ENCODE measurements at places on chromosomes 2 and 18.

DNA sequence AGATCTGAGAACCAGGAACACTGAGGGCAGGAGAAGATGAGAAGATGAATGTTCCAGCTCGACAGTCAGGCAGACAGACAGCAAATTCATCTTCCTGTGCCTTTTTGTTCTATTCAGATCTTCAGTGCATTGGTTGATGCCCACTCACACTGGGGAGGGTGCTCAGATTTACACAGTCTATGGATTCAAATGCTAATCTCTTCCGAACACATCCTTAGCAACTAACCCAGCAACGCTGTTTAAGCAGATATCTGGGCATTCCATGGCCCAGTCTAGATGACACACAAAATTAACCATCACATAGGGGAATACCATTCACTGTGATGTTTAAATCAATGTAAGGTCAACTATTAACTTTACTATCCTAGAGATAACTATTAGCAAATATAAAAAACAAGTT lies 571.9 kb downstream of the NYAP2 start:
- no peak for DNase-seq

DNA sequence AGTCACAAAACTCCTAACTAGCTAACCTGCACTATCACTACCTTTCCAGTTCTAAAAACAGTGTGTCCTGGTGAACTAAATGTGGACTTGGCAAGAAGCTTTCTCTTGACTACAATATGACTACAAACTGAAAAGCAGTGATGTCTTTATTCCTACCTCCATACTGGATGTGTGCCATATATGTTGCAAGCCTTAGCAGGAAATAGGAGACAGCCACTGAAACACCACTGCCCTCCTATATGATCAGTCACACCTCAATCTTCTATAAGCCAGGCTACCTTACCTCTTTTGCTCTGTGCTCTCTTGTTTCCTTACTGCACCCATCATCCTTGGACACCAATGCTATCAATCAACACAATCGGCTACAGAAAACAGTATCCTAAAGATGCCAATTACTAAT lies 34.1 kb downstream of the SS18 start:
- no peak for DNase-seq

- peak; percentile 50 for DNase-seq
These were observed 66.9 kb upstream of the ZNG1B start for GRCh38 chr2:113370478-113371091.

- DNase-seq, result no peak
These were observed 332.1 kb upstream of the ETAA1 start for GRCh38 chr2:67065046-67065445.

DNA sequence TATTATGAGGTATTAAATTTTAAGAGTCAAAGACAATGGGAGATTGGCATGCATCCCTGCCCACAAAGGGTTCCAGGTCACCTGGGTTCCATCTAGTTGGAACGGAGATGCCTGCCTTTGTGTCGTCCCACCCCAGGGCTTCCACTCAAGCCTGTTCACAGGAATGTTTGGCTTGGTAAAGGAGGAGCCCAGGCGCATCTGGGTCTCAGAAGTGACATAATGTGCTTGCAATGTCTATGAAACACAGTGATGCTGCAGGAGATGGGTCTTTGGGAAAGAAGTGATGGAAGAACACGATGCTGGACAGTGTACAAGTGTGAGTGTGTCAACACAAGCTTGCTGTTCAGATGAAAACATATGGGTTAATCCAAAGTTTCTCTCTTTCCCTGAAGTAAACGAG lies 49.6 kb upstream of the ZNF396 start:
- no peak for DNase-seq

DNA sequence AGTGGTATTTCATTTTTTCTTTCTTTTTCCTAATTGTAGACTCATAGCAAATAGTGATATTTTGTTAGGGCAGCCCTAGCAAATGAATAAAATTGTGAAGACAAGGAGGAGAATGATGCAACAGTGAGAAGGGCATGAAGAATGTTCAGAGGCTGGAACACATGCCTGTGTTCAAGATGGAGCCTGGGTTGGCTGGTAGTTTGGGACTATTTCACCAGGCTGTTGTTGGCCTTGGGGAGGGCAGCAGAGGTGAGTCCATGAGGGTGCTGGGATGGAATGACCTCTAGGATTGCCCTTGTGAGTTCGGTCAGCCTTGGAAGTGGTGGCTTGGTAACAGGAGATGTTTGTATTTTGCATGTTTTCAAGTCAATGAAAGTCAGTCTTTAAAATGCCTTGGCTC lies 10.1 kb upstream of the CDC42EP3 start:
- DNase-seq, result no peak

GRCh38 chr2:42812899-42813479 lies 20.6 kb upstream of the HAAO start:
- no peak for DNase-seq

DNA sequence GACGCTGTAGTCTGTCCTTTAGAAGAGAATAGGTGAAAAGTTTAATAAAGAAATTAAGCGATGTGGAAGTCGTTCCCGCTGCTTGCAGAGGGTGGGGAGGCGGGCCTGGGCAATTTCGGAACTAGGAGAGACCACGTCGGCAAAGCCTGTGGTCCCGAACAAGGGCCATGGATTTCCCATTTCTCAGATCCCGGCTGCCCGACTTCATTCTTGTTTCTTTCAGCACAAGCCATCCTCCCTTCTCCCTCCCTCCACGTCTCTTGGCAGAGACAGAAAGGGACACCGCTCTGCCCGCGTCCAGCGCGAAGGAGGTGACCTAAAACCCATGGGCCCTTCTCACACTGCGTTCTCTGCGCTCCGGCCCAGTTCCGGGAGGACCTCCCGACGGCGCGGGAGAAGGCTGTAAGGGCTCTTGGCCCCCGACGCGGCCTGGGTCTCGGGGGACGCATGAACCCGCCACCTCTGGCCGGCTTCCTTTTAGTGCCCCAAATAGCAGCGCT lies 2.2 kb upstream of the BCL2L11 start:
- no peak for DNase-seq

- DNase-seq, result no peak
These were observed 450.2 kb upstream of the KLHL29 start for GRCh38 chr2:22934747-22935146.

DNA sequence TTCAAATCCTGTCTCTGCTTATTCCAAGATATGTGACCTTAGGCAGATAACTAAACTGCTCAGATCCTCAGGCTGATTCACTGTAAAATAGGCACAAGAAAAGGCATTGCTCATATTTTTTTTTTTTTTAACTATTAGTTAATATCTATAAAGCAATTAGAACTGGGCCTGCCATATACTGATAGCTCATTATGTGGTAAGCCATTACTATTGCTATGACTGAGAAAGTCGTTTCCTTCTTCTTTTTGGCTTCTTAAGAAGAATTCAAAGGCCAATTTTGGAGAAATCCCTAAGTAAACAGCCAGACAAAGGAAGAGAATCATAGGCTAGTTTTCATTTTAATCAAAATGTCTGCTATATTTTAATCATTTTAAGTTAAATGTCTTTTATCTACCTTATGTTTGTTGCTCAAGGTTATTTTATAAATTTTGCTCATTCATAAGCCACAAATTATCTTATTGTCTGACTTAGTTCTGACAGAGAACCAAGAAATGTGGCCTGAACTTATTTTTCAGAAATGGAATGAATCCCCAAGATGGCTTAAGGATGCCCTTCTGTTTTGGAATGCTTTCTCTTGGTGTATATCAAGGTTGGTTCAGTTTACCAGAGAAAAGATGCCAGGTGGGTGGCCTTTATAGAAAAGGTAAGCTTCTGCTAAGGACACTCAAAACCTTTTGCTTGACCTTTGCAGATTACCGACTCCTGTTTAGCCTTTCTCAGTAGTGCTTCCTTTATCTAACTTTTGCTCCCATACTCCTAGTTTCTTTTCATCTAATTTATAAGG lies 21.3 kb upstream of the VRK2 start:
- DNase-seq, result no peak

DNA sequence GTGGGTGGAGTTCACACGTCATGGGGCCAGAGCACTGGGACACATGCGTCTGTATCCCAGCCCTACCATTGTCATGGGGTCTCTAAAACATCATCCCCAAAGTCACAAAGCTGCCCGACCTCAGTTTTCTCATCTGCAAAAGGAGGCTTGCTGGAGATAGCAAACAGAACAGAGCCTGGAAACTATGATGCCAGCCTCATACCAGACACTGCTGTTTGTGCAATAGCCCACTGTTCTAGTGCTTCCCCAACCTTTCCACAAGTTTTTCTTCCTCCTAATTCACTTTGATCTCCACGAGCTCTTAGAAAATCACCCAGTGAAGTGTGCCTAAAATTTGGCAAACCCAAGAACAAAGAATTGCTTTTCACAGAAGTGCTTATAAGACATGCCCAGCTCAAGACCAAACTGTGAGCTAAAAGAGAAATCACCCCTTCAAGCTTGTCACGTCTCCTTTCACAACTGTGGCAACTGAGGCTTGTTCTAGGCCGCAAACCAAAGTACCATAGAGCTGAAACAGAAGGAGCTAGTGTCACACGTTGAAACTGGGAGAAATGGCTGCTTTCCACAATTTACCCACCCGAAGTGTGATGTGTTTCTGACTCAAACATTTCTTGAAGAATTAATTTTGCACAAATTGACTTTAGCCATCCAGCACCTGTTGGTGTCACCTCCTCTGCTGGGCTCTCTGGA lies 162.7 kb upstream of the ID2 start:
- DNase-seq, result no peak

DNA sequence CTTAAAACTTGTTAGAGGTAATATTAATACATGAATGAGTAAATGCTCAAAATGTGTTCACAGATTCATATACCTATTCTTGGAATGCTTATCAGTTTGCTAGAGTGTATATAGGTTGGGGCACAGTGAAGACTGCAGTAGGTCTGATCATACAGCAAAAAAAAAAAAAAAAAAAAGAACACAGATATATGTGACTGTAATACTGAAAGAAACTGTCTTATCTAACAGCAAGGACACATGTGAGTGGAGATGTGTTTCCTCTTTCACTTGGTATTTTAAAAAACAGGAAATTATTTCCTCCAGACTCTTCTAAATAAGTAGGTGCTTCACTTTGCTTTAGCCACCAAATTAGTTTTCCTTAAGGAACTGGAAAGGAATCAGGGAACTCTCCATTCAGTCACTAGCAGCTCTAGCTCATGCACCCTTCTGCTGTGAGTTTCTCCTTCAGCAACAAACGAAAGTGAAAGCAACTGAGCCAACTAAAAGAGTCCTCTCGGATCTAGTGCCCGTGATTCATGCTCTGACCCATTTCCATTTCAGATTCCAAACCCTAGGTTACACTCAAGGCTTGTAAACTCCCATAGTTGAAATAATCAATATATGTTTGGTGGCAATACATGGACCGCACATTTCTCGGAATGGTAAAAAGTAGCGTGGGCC lies 98.5 kb downstream of the DSEL start:
- no peak for DNase-seq

GRCh38 chr2:217878915-217879590 lies 123.7 kb downstream of the TNS1 start:
- DNase-seq, result no peak

GRCh38 chr2:68287580-68288441 lies 31.9 kb downstream of the CNRIP1 start:
- DNase-seq, result no peak

DNA sequence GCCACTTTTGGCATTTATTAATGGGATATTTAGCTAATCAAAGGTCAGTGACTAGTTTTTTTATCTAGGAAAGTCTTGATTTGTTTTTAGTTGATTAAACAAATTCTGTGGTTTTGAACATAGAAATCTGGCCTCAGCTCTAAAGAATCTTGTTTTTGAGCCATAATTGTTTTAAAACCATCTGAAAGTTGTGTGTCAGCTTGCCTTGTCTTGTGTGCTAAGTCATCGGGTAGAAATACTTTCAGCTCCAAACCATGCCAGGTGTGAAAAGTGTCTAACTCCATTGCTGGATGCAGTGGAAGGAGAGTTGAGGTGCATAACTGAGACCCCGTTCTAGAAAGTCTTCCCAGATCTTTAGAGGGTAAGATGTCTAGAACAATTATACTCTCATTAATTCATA lies 22.7 kb downstream of the FARP2 start:
- no peak for DNase-seq

DNA sequence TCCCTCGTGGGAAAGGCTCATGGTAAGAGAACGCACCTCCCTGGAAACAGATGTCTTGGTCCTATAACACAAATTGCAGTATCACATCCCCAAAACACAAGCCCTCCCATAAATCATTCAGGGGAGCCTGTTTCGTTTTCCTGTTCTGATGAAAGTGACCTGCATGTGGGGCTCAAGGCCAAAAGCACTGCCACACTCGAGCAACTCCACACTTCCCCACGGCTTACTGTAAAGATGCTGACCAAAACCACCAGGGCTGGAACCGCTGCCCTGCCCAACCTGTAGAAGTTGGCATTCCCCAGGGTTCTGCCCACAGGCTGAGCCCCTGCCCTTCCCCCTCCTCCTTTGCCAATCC lies 139.7 kb downstream of the BCL11A start:
- DNase-seq, result peak; percentile 6

DNA sequence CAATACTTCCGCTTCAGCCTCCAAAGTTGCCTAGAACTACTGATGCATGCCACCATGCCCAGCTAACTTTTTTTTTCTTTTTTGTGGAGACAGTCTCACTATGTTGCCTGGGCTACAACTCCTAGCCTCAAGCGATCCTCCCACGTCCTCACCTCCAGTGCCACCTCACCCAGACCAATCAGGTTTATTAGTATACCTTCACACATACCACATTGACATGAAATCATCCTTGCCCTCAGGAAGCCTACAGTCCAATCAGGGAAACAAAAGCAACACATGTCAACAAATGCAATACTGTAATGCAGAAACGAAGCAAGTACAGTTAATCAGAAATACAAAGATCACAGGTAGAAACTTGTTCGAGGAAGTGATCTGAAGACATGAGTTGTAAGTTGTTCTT lies 4.0 kb downstream of the TRIP12 start:
- no peak for DNase-seq

DNA sequence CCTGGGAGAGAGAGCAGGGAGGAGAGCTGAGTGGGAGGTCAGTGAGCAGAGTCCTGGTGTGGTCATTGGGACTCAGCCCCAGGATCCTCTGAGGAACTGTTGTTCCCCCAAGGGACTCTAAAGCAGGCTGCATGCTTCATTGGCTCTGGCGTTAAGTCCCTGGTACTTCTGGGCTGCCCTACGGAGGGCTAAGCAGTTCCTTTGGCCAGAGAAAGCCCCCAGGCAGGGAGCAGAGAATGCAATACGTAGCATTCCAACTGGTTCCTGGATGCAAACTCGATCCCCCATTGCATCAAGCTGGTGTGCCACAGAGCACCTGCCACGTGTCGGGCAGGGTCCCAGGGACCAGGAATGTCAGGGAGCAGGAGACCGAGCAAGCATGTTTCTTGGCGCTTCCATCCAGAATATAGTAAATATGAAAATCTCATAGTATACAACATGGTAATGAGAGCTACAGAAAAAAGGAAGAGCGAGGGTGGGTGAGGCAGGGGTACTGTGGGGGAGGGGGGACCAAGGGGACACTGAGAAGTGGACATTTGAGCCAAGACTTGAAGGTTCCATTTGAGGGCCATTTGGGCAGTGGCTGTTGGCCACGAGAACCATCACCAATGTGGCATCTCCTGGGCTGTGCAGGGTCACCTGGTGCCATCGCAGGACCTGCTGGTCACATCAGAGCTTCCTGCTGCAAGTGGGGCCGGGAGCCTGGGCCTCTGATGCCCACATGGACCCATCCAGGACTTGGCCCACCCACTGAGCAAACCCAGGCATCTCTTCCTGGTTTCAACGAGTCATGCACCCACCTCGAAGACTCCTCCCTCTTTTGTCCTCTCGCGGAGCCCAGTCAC lies 160.4 kb downstream of the ASB1 start:
- DNase-seq, result no peak

All from stimulated activated naive CD8-positive, alpha-beta T cell treated with anti-CD3 and anti-CD28 coated beads, Interleukin-15, Interleukin-2, amounts not matched to agents 100 U/mL and 50 U/mL, for 24 hours (primary cell).